ENCODE measurements at places on chromosomes 5 and 9. TPM values are rescaled to one million over a fixed set of nuclear protein-coding genes. Genes with fewer than 3 reads are reported as not detected.

Gene ARL14EPL
- not detected for total RNA-seq

Gene NUTM2F
- 0.07 TPM for total RNA-seq

Gene SLC6A3
- total RNA-seq = not detected

Gene SLCO6A1
- total RNA-seq = not detected

Gene CCL28
- not detected for total RNA-seq

DNA sequence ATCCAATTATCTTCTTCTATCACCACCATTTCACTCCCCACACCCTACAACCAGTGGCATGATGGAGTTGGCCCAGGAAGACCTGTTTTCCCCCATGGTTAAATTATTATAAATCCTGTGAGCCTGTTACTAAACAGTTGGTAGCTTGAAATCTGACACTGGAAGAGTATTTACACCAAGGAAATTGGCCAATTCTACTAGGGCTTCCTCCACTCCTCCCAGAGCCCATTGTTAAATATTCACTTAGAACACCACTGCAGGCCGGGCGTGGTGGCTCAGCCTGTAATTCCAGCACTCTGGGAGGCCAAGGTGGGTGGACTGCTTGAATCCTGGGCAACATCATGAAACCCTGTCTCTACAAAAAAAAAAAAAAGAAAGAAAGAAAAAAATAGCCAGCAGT lies 32.4 kb upstream of the CKS2 start:
- no peak for DNase-seq

- no peak for DNase-seq
Observed at GRCh38 chr5:175027390-175027789, 303.0 kb downstream of the MSX2 start.

DNA sequence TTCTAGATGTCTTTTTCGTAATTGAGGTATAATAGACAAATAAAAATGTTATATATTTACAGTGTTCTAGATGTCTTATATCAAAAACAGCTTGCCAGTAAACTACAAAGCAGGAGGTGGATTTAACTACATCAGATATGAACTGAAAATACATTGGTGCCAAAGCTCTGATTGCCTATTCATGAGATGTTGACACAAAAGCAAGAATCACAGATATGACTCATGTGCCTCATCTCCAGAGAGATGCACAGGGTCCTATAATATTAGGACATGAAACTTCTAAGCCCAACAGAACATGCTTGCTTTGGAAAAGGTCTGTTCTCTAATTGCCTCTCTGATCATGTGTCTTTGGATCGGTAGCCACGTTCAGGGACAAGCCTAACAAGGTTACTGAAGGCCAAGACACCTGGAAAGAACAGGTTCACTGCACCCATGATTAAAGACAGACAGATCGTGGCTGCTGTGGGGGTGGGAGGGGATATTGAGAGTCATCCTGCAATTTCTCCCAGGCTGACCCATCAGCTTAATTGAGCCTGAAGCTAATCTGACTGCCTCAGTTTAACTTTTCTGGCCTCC lies 16.8 kb downstream of the ABCA1 start:
- DNase-seq = peak; percentile 43

DNA sequence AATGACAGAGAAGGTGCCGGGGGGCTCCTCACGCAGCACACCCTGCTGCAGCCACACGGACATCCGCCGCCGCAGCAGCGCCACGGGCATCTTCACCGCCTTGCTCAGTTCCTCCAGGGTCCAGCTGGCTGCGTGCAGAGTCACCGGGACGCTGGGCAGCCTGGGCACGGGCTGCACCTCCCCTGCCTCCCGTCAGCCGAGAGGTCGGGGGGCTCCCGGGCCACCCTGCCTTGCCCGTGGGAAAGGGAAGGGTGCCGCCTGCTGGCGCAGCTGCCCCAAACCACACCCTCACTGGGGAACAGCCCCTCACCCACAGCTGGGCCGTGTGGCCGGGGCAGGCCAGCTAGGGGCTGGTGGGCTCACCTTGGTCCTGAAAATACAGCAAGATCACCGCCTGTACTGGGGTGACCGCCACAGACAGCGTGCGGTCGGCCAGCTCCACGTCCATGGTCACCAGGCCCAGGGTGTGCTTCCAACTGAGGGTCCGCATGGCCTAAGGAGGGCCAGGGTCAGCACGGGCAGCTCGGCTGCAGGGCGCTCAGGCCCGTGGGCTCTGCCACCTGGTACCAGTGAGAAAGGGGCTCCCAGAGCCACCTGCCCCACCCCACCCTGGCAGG lies 3.6 kb upstream of the TMEM210 start:
- no peak for DNase-seq

DNA sequence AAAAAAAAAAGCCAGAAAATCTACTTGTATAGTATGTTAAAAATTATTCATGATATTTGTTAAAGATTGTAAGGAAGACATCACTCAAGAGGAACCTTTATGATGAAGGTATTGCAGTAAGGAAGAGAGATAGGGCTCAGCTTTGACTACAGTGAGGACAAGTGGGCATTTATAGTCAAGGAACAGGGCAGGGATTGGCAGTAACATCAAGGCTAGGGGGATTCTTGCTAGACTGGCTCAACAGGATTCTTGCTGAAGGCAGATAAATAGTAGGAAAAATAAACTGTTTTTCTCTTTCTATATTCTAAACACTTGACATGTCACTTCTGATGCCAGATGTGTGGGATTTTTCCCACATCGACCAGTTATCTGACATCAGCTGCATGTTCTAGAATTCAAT lies 96.7 kb downstream of the ITGA1 start:
- DNase-seq = no peak

- DNase-seq = no peak
Observed at GRCh38 chr5:24005384-24005783, 498.0 kb downstream of the PRDM9 start.

- peak; percentile 25 for DNase-seq
Observed at GRCh38 chr9:130535818-130536521, 43.4 kb upstream of the FUBP3 start.

DNA sequence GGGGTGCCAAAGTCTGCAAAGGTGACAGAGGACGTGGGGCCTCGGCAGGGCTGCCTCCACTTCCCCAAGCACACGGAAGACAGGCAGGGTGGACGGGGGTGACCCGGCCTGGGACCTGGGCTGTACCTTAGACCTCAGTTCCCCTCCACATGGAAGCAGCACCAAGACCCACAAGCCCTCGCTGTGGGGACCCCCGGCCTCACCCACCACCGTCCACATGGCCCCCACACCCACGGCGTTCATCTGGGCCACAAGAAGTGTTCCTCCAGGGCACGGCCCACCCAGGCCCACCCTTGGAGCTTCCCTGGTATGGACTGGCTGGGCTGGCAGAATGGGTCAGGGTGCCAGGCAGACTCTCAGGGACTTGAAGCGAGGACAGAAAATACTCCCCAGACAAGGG lies 45.8 kb upstream of the NKD2 start:
- DNase-seq = no peak

DNA sequence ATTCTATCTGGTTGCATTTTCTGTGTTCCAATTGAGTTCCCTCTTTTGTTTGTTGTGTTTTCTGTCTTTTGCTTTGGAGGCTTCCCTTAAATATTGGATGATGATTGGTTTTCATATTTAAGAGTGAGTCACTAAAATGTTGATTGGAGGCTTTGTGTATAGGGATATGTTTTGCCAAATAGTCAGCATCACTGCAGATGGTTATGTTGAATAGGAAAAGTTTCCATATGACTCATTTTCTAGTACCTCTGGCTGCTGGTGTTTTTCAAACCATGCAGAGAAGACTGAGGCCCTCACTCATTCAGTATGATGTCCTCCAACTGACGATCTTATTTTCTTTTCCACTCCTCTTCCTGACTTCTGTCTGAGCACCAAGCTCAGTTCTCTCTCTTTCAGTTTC lies 1290.0 kb downstream of the EFNA5 start:
- DNase-seq = no peak

GRCh38 chr5:84779186-84779585 lies 394.5 kb upstream of the EDIL3 start:
- DNase-seq = no peak

DNA sequence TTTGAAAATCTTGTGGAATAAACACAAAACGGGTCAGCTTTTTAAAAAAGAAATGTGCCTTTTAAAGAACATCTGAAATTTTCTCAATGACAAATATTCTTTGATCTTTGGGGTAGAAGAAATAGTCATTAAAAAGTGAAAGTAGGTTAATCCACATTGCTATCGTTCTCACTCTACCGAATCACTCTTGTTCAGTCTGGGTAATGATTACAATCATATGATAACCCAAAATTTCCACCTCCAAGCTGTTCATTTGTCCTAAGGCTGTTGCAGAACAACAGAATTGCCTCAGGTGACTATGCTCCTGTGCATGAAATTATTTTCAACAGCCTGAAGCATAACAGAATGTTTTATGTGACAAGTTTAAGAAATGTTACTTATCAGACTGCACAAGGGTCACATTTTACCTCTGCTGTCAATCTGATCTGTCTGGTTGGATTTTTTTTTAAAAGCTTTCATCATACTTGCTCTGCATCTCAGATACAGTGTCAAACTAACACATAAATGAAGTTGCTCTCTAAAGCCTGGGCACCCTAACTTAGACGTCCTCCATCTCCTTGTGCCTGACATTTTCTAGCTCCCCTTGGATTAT lies 227.3 kb downstream of the LURAP1L start:
- DNase-seq = no peak

DNA sequence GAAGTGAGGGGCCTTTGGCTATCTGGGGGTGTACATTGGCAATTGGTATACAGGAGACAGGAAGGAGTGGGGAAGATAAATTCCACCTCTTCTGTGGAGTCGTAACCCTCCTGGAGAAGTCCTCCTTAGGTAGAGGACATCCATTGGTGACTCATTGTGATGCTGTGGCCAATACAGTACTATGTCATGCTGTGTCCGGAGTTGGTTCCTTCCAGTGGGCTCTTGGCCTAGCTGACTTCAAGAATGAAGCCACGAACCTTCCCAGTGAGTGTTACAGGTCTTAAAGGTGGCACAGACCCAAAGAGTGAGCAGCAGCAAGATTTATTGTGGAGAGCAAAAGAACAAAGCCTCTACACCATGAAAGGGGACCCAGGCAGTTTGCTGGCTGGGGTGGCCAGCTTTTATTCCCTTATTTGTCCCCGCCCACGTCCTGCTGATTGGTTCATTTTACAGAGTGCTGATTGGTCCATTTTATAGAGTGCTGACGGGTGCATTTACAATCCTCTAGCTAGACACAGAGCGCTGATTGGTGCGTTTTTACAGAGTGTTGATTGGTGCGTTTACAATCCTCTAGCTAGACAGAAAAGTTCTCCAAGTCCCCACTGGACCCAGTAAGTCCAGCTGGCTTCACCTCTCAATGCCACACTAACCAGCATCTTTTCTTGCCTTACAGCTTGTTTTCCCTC lies 37.3 kb upstream of the FBP1 start:
- DNase-seq = no peak

- no peak for DNase-seq
Observed at GRCh38 chr5:163631856-163632255, 126.4 kb downstream of the MAT2B start.

- DNase-seq = no peak
Observed at GRCh38 chr5:54109626-54110330, 200.6 kb downstream of the ARL15 start.

DNA sequence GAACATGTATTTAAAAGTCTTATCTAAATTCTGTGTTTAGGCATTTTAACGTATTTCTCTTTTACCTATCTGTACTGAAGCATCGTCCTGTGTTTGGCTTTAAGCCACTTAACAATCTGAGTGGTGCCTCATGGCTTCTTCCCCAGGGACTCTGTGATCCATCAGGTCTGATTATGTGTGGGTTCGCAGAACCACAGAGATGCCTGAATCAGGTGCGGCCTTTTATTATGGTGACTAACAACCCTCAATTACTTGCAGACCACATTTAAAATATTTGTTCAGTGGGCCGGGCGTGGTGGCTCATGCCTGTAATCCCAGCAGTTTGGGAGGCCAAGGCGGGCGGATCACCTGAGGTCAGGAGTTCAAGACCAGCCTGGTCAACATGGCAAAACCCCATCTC lies 39.6 kb upstream of the SAP30L start:
- no peak for DNase-seq

GRCh38 chr9:72352911-72353388 lies 12.1 kb downstream of the ZFAND5 start:
- DNase-seq = no peak

DNA sequence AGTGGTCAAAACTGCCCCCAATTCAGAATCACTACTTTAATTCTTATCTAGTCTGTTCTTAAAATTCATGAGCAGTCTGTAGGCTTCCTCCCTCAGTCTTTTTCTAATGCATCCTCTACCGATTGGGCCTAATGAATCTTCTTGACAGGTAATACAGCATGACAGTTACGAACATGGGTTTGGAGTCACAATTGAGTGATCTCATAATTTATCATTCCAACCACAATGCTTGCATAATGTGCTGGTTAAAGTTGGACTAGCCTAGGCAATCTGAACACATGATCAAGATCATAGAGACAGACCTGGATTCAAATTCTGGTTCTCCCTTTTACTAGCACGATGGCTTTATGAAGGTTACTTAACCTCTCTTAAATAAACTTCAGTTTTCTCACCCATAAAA lies 33.1 kb upstream of the SETD9 start:
- no peak for DNase-seq
